ENCODE measurements at places on chromosomes 2 and 18.

DNA sequence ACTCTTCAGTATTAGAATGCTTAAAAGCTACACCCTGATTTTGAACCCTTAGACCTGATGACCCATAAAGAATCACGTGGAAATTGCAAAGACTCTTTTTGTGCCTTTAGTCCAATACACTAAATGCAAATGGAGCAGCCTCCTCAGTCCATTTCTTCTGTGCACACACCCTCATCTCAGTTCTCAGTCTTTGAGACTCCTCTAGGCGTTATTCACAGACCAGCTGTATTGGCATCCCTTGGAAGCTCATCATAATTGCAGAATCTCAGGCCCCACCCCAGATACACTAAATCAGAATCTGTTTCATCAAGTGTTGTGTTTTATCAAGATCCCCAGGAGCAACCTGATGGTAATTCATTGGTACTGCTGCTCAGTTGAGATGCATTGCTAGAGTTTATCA is 335.0 kb upstream of the ATP5MC3 start:
- DNase-seq, result no peak

DNA sequence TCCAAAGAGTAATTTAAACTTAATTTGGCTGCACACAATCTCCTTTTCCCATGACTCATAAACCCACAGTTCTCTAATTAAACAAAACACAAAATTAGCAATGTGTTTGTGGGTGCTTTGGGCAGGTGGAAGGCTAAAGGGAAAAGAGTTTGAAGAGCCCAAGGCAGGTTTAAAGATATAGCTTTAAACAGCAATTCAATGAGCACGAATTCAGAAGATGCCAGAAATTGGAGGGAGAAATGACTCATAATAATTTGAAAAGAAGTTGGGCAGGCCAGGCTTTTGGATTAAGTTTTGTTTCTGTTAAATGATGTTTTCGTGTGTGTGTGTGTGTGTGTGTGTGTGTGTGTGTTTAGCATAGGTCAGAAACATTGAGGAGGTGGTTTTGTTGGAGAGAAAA is 594.8 kb upstream of the ZEB2 start:
- no peak for DNase-seq

DNA sequence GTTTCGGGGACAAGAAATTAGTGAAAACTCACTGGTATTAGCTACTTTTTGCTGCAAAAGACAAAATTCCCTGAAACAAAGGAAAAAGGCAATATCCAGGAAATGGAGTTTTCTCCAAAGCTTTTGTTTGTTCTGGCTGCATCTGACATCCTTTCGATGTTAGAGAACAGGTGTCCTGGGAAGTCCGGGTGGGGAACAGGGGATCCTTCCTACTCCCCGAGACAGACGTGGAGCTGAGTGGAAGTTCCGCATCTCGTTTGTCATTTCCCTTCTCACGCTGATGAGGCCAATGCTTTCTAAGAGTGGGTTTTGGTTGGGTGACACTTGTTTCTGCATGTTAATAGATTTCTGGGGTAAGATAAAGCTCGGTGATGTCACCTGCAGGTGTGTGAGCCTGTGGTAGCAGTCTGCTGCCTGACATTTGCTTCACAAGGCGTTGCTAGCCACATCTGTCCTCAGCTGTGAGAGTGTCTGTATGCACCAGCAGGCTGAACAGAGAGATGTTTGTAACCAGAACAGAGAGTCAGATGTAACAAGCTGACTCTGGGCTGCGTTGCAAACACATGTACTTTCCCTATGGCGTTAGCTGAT is 125.9 kb downstream of the ACOXL start:
- peak; percentile 85 for DNase-seq

- DNase-seq, result no peak
Observed at GRCh38 chr18:63140038-63140450, 179.5 kb downstream of the BCL2 start.

DNA sequence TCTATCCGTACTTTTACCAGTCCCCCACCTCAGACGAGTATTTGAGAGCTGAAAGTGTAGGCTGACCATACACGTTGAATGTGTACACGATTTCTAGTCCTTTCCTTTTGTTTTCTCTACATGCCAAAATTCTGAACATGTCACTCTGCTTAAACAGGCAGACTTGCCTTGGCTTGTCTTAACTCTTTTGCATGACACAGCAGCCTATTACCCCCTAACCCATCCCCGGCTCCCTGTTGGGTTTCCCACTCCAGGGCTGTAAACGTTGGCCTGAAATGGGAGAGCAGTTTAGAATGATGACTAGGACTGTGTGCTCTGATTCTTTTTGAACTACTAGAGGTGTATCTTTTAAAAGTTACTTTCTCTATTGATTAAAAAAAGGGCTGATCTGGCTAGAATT is 19.1 kb downstream of the MTCL1 start:
- no peak for DNase-seq

- DNase-seq, result no peak
Observed at GRCh38 chr2:55487686-55488085, 31.8 kb upstream of the CFAP36 start.

- DNase-seq, result no peak
Observed at GRCh38 chr2:98240786-98241398, 105.4 kb upstream of the CNGA3 start.

DNA sequence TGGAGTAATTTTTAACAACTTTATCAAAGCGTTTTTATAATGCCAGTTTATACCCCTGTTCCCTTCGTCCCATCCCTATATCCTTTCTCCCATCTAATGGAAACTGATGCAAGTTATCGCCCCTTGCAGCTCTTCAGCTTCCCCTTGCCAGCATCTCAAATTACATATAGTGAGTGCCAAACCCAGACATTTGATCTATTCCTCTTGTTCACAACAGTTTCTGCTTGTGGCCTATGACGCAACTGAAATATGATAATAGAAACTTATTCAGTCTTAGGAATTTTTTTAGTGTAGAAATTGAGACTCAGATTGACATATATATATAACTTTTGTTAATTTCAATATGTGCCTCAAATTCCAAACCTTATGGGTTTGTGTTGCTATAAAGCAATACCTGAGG is 562.2 kb upstream of the VWC2L start:
- no peak for DNase-seq

DNA sequence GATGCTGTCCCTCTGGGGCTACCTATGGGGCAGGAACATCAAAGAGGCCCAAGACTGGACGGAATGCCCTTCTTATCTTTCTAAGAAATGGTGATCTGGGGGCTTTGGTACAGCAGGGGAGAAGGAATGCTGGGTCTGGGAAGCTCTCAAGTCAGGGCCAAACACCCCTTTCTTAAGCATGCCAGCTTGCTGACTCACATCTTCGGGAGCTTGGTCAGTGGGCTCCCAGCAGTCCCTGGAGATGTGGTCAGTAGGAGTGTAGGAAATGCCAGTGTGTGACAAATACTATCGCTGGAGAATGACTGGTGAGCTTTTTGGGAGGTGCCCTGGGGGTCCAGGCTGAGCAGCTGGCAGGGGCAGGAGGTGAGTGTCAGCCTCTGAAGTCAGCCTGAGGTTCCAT is 105.0 kb upstream of the CDC42EP3 start:
- no peak for DNase-seq

- DNase-seq, result no peak
Observed at GRCh38 chr2:206561962-206562361, 80.3 kb upstream of the FAM237A start.

Data from T-helper 2 cell treated with Interferon-gamma antibody and Interleukin-4, amounts not matched to agents 5 μg/mL and 100 μg/mL, for 36 hours (primary cell).